Effector memory CD8-positive, alpha-beta T cell (primary cell): ENCODE measurements at places on chromosomes 5 and 9.

DNA sequence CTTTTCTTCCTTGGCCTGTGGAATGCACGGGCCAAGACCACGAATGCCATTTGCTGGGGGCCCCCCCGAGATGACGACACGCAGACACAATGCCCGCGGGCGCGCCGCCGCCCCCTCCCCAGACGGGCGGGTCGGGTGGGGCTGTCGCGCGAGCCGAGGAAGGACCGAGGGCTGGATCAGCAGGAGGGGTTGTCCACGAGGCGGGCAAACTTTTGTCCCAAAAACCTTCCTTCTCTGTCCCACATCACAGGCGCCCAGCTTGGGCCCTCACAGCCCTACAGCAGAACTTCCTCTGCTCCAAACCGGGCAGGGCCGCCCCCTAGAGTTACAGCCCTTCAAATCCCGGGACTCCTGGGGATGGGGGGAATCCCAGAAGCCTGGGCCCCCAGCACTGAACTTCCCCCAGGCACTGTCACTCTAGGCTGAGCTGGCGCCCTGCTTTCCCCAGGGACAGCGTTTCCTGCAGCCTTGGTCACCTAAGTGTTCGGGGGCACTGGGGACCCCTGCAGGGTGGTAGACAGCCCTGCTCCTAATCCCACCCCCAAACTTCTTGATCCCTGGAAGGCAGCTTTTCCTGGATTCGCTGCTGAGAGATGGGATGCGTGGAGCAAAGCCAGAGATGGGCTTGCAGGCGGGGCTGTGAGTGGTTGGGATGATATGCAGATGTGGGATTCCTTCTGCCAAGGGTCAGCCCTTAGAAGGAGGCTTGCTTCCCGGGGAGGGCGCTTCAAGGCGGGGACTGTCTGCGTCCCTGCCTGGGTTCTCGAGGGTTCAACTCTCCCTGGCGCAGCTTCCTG lies 980 bp downstream of the COL5A1 start:
- no peak for DNase-seq

DNA sequence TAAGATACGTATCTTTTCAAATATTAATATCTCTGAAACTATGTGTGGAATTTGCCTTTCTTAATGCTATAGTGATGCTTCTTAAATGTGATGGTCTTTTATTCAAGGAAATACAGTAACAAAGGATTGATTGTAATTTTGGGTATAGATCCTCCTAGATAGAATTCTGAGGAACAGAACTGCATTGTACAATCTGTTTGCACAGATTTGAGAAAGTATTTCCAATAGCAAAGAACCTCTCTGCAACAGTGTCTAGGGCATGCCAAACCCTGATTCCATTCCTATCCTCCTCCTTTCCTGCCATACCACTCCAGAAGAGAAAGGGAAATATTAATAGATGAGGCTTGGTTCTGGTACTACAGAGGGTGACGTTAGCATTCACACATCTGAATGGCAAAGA lies 10.4 kb downstream of the SMIM15 start:
- DNase-seq: no peak

DNA sequence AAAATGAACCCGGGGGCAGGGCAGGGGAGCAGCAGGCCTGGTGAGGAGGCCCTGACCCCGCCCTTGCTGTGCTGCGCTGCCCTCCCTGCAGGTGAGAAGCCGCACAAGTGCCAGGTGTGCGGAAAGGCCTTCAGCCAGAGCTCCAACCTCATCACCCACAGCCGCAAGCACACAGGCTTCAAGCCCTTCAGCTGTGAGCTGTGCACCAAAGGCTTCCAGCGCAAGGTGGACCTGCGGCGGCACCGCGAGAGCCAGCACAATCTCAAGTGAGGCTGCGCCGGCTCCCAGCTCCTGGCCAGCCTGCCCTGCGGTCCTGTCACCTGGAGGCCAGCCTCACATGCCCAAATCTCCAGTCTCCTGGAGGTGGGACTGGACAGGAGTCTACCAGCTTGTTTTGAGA lies 12.3 kb downstream of the GFI1B start:
- no peak for DNase-seq

GRCh38 chr5:131749723-131750470 lies 46.9 kb downstream of the FNIP1 start:
- no peak for DNase-seq

DNA sequence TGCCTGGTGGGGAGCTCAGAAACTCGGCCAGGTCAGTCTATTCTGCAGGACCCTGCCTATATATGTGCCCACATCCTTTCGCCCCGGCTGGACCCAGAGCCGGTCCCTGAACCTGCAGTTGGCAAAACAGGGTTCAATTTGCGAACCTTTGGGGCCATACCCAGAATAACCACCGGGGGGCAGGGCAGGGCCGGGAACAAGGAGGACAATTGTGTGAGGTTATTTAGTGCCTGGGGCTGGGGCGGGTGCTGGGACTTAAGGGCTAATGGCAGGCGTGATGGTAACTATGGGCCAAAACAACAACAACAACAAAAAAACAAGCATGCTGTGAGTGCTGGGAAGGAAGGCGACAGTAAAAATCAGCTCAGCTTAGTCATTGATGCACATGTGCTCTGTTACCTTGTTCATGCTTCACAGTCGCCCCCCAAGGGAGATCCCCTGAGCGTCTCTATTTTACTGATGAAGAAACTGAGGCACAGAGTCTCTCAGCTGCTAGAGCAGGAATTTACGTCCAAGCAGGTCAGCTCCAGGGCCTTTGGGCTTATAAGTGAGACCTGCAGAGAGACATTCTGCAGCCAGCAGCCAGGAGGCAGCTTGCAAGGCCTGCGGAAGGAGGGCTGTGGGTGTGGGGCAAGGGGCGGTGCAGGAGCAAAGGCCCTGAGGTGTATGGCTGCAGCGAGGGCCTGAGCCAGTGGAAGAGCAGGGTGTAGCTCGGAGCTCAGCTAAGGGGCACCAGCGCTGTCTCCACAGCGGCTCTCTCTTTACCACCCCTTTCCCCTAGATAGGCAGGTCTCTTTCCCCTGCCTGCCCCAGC lies 106.0 kb downstream of the PHF2 start:
- peak; percentile 49 for DNase-seq
